ENCODE measurements at places on chromosomes 3 and 15.

DNA sequence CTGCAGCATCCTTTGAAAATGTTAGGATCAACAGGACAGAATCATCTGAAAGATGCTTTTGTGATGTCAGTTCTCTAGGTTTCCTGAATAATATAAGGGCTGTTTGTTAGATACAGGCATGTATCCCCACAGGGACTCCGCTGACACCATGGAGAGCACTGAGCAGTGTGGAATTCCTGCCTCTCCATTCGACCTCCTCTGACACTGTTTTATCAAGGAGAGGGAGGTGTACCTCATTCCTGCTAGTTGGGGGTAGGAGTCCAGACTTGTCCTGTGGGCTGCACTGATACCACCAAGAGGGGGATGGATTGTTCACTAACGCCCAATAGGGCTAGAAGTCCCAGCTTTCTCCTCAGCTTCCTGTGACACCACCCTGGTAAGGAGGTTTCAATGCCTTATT lies 46.6 kb downstream of the LARS2 start:
- no peak for DNase-seq

- DNase-seq, result peak; percentile 22
Observed at GRCh38 chr3:14598143-14598569, 53.4 kb upstream of the CCDC174 start.

GRCh38 chr3:161212171-161212771 lies 8.8 kb upstream of the NMD3 start:
- DNase-seq, result no peak

DNA sequence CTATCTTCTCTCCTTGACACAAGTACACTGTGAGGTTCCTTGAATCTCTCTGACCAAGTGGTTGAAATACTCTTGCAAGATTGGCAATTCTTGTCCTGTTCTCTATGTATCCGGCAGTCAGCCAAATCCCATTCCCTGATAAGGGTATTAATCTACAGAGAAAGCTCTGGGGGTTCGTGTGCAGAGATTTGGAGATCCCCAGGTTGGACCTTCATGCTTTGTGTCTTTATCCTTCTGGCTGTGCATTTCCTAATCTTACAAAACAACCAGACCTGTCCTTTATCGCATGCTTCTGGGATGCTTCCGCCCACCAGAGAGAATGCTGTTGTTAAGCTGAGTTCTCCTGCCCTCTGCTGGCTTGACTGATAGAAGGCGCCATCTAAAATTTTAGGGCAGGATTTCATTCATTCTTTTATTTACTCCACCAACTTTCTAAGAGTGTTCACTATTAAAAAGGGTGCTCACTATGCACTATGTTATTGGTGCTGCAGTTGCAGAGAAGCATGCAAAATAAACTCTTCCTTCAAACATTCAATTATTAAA lies 8.6 kb upstream of the SST start:
- peak; percentile 48 for DNase-seq

GRCh38 chr3:101038880-101039279 lies 45.7 kb upstream of the ABI3BP start:
- DNase-seq, result no peak

DNA sequence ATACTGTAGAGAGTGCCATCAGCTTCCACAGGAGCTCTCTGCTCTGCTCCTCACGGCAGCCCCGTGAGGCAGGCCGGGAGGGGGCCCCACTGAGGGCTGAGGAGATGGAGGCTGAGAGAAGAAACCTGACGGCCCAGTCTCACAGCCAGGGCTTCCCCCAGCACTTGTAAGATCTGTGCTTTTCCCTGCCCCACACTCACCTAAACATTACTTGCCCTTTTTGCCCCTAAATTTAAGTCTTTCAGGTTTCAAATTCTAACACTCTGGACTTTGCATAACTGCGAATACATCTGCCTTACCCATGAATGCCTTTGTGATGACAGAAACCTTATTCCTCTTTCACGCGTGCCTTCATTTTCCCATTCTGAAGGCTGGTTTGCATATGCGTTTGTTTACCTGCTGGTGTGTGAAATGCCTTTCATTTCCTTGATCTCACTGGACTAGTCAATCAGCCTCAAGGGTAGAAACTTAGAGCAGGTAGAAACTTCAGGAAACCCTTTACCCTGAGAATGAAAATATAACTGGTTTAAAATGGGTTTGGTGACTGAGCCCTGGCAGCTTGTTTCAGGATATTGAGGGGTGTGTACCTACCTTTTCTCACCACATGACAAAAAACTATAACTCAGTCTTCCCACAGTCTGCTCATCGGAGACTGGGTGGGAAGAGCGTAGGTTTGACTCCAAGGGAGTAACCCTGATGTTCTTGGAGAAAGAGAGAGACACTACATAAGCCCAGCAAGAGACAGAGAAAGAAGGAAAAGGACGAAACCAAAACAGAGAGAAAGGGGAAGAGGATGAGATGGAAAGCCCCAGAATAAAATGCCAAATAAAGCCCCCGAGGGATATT lies 20.1 kb downstream of the SLC12A8 start:
- DNase-seq, result no peak

DNA sequence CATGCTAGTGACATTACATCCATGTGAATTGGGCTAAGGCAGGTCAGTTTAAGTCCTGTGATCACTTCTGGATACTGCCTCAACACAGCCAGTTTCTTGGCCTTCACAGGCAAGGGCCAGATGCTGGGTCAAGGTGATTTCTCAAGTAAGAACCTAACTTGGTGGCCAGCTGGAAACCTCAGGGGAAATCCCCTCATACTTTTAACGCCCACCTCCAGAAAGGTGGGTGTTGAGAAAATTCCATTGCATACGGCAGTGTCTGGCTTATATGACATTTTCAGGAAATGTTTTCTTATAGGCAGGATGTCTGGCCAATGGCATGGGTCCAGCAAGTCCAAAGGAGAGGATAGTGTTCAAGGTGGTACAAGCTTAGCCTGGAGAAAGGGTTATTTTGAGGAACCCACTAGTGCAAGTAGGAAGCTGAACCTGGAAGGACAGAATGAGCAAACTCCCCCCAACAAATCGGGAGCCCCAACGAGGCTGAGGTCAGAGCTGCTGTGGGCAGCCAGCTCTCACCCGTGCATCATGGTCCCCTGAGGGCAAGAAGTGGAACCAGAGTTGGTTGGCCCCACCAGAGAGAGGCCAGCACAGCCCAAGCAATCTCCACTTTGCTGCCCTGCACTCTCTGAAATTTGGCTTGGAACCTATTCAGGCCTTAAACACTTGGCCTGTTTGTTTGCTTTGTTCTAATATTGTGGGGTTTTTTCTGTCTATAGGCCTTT lies 135.4 kb downstream of the PDE8A start:
- DNase-seq, result no peak

- DNase-seq, result no peak
Observed at GRCh38 chr15:38316311-38316710, 63.7 kb downstream of the SPRED1 start.

GRCh38 chr3:46093966-46094365 lies 66.7 kb upstream of the XCR1 start:
- DNase-seq, result no peak

GRCh38 chr3:128584412-128585020 lies 66.1 kb downstream of the RPN1 start:
- DNase-seq, result peak; percentile 73

GRCh38 chr15:85630311-85630710 lies 164.4 kb downstream of the KLHL25 start:
- DNase-seq, result no peak

- no peak for DNase-seq
Observed at GRCh38 chr3:183937601-183938286, 53.1 kb upstream of the PARL start.
